ENCODE measurements at places on chromosomes 1 and 21. TPM values are rescaled to one million over a fixed set of nuclear protein-coding genes. Genes with fewer than 3 reads are reported as not detected.
A peak's percentile ranks its signal among the peaks of the same experiment; 100 is the strongest.

The LORICRIN gene
- not detected for total RNA-seq

The DDR2 gene
- 187 TPM for total RNA-seq

The EPRS1 gene
- total RNA-seq, result 108 TPM

The ZYG11A gene
- 0.06 TPM for total RNA-seq

The TSPAN2 gene
- total RNA-seq, result 4.3 TPM

The SPRR1A gene
- total RNA-seq, result not detected

The NR1I3 gene
- total RNA-seq, result not detected

The OLIG2 gene
- total RNA-seq, result not detected

The UTS2 gene
- total RNA-seq, result not detected

The WDR4 gene
- total RNA-seq, result 18.6 TPM

The THEM5 gene
- total RNA-seq, result not detected

The DPM3 gene
- 76.2 TPM for total RNA-seq

The FCRL6 gene
- not detected for total RNA-seq

The PBX1 gene
- 87.2 TPM for total RNA-seq

The OR2L5 gene
- total RNA-seq, result not detected

GRCh38 chr1:54428837-54429518 is 22.8 kb upstream of the SSBP3 start:
- no peak for DNase-seq

- DNase-seq, result no peak
These were observed 2.7 kb downstream of the FAM110D start for GRCh38 chr1:26161415-26162219.

DNA sequence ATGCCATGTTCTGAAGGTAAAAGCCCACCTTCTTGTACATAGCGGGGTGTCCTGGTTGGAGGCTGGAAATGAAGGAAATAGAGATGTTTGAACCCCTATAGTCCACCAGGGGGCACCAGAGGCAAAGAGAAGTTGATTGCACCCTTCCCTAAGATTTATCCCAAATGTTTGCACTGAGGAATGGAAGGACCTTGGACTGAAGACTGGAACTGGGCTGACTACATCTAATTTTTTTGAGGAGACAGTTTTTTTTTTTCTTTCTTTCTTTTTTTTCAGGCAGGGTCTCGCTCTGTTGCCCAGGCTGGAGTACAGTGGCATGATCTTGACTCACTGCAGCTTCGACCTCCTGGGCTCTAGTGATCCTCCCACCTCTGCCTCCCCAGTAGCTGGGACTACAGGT is 55.3 kb upstream of the EIF4G3 start:
- DNase-seq, result no peak

- no peak for DNase-seq
These were observed 6.9 kb downstream of the LMNA start for GRCh38 chr1:156121457-156121856.

GRCh38 chr1:77542813-77543420 is 139.5 kb downstream of the ZZZ3 start:
- DNase-seq, result no peak

DNA sequence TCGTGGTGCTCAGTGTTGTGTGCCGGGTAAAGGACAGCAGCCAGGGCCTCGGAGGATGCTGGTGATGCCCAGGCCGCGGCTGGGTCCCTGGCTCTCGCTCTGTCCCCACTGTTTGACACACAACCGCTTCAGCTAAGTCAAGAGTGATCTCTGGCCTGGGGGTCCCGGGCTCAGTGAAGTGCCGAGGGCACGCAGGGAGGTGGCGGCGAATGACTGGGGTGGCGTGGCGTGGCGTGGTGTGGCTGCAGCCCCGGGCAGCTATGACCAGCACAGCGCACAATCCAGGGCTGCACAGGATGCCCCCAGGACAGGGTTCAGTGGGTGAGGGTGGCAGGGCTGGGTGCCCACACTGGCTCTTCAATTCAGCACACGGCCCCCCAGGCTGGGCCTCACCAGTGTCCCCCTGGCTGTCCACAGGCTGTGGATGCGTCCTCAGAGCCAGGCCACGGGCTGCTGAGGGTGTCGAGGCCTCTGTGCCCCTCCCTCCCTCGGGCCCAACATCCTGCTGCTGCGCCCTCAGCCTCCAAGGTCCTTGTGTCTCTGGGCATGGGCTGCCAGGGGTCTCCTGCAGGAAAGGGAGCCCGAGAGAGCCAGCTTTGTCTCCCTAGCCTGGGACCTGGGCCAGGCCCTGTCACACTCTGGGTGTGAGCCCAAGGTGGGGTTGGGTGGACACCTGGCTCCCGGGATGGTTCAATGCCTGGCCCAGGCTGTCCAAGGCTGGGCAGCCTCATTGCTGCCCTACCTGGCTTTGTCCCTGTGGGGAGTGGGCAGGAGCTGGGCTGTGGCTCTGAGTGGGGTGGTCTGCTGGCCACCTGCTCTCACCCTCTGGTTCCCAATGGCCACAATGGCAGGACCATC is 12.0 kb upstream of the SKI start:
- DNase-seq, result no peak

GRCh38 chr1:28682840-28683239 is 14.3 kb downstream of the GMEB1 start:
- no peak for DNase-seq

DNA sequence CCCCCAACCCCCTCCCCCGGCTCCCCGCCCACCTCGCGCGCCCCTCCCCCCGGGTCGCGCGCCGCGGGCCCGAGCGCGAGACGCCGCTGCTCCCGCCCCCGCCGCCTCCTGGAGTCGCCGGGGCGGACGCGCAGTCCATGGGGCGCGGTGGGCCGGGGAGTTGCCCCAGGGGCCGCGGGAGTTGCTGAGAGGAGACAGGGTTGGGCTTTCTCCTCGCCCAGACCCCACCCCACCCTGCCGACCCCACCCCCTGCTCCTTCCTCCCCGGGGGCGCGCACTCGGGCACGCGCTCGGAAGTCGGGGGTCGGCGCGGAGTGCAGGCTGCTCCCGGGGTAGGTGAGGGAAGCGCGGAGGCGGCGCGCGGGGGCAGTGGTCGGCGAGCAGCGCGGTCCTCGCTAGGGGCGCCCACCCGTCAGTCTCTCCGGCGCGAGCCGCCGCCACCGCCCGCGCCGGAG is at the start of gene LAMC1:
TSS of gene LAMC1 (plus strand) at position 275 of the 455 bp plus-strand sequence. CDS start 297 bp downstream, outside the sequence.
- DNase-seq, result peak; percentile 92

GRCh38 chr1:43499898-43500297 is 30.8 kb upstream of the PTPRF start:
- DNase-seq, result no peak

DNA sequence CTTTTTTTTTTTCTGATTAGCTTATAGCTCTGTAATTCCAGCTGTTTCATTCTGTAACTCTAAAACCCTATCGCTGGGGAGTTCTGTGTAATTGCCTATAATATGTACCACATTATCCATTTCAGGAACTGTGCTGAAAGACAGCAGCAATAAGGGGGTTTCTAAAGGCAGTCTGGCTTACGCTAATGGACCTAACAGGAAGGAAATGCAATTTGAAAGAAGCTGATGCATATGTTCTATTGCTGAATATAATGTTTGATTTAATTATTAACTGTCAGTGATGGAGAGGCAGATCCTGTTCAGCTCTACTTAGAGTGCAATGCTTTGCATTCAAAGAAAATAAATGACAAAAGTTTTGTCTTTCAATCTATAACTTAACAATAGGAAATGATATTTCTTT is 209.4 kb upstream of the SNX7 start:
- no peak for DNase-seq

GRCh38 chr21:25036775-25037174 is 570.5 kb downstream of the MRPL39 start:
- DNase-seq, result no peak

- no peak for DNase-seq
These were observed 146.1 kb upstream of the FGGY start for GRCh38 chr1:59150577-59151386.

- DNase-seq, result no peak
These were observed 22.8 kb upstream of the DEGS1 start for GRCh38 chr1:224160171-224160682.

DNA sequence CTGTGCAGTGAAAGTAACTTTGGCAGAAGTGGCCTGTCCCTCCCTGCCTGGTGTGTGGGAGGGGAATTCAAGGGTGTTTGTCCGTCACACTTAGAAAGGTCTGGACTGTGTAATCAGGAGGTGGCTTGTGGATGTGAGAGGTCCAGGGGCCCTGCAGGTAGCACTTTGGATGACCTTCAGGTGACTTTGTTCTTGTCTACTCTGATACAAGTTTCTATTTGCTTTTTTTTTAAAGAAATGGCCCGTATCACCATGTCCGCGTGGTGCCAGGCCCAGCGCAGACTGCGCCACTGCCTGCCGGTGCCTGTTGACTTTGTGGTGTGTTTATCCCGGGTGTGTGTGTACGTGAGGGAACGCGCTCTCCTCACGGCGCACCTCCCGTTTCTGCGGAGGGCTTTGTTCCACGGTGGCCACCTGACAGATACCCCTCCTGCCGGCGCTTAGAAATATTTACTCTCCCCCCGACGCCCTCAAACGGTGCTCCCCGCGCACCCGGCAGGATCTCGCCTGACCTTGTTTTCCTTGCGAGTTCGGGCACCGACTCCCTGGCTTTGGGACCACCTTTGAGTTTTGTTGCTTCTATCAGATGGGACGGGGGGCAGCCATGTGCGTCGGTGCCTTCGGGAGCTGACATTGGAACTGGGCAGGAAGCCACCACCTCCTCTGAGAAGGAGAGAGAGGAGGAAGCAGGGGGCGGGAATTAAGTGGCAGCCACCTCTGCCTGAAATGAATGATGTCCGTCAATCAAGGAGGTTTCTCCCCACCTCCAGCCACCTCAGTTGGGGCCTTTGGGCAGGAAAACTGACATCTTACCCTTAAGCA is 119.4 kb downstream of the PRDM16 start:
- DNase-seq, result no peak

GRCh38 chr1:22295856-22296255 is 153.0 kb upstream of the WNT4 start:
- DNase-seq, result peak; percentile 14

GRCh38 chr1:30317921-30318320 is 405.5 kb downstream of the MATN1 start:
- peak; percentile 87 for DNase-seq

DNA sequence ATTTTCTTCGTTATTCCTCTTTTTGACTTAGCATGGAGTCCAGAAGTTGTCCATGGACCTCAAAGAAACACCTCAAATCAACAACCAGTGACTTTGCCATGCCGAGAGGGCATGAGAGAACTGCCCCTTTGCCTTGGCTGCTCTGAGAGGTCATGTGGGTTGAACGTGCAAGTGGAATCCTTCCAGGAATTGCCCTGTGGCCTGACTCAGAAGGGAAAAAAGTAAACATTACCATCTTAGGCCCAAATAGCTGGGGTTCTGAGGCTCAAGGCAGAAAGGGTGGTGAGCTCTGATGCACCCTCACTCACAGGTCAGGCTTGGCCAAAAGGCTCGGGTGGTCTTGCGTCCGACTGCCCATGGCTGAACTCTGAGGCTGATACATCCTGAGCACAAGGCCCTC is 15.1 kb downstream of the STUM start:
- peak; percentile 78 for DNase-seq
